ENCODE measurements at places on chromosomes 7 and 10.

DNA sequence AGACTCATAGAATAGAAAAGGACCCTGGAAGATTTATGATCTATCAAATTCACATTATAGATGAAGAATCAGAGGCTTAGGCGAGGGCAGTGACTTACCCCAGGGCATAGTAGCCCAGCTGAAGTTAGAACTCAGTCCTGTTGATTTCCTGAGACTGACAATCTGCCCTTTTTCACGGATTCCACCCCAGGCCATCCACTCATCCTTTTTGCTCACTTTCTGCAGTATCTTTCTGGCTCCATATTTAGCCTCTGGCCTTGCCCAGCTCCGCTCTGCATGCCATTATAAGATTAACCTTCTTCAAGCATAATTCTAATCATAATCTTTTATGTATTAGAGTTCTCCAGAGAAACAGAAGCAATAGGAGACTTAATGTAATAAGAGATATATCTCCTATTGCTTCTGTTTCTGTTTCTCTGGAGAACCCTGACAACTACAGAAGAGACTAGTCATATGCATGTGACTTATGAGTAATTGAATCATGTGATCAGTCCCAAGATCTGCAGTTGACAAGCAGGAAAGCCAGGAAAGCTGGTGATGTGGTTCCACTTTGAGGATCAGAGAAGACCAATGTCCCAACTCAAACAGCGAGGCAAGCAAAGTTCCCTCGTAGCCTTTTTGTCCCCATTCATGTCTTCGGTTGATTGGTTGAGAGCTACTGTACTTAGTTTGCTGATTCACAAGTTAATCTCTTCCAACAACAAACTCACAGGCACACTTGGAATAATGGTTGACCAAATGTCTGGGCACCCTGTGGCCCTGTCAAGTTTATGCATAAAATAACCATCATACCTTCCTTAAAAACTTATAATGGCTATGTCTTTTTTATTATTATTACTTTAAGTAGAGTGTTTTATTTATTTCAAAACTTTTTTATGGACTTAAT lies 412.1 kb downstream of the SUGCT start:
- no peak for DNase-seq

DNA sequence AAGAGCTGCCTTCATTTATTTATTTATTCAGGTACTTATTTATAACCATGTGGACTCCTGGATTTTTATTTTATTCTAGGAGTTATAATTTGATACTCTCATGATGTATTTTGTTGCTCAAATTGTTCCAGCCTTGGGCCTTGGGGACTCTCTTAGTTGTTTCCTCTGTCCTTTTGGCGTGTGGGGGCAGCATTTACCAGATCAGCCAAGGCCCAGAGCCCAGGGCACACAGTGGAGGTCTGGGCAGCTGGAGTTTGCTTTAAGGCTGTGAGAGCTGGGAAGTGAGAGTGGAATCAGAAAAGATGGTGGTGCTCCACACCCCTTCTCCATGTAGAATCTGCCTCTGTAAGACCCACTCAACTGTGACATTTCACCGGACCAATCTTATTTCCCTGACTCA lies 398.9 kb downstream of the RPS24 start:
- no peak for DNase-seq

DNA sequence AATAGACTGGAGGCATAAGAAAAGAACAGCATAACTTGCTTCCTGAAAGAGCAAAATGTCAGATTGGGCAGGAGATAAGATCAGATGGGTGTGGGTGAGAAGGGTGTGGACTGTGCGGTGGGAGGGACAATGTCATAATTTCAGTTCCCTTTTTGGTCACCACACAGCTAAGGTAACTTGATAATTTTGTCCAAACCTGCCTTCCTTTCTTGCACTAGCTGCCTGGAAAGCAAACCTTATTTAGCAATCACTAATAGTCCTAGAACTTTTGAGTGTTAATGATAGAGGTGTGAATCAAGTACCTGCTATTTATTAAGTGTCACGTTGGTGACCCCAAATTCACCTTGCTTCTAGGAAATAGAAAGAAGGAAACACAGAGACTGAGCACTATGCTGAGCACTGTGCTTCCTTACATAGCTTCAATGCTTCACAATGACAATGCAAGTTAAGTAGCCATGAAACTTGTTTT lies 72.4 kb upstream of the SP4 start:
- no peak for DNase-seq

DNA sequence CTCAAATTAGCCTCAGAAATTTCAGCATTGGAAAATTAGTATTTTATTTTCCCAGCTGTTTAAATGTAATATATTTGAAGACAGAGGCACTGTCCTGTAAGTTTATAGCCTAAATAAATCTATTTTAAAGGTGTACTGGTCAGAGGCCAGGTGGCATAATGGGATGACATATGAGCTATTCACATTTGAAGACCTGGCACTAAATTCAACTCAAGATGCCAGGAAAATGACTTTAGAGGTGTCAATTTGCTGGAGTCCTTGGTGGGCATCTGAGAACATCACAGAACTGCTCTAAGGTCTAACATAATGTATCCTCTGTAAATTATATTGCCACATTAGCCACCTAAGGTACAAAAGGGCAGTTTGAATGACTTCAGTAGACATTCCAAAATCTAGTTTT lies 348.9 kb upstream of the BMPER start:
- DNase-seq = no peak

DNA sequence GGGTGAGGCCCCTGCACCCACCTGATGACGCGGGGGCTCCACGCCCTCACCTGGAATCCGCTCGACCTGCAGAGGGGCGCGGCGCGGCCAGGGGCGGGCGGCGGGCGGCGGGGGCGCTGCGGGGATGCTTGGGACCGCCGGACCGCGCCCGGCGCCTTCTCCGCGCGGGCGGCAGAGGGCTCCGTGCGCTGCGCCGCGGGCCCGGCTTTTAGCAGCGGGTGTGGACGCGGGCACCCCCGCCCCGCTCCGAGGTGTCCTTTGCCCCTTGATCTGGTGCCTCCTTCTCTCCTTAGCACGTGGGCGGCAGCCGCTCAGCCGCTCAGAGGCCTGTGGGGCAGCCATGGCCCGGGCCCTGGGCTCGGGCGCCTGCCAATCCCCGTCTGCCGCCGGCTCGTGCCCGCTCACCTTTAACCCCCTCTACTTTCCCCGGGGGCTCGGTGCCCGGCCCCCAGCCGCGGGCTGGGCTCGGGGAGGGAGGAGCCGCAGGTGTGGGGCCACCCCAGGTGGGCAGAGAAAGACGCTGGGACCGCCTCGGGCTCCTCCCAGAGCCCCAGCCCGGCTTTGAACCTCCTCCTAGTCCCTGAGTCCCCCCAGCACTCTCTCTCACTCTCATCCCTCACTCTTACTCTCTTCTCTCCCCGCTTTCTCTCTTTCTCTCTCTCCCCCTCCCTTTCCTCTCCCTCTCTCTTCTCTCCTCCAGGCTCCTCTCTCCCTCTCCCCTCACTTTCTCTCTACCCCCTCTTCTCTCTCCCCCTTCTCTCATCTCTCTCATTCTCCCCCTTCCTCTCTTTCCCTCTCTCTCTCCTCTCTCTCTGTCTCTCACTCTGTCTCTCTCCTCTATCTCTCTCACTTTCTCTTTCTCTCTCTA lies 19.7 kb upstream of the VPS37D start:
- no peak for DNase-seq

GRCh38 chr7:150797661-150798060 lies 2.5 kb downstream of the TMEM176B start:
- no peak for DNase-seq

GRCh38 chr7:17506095-17506494 lies 207.6 kb downstream of the AHR start:
- DNase-seq = no peak

DNA sequence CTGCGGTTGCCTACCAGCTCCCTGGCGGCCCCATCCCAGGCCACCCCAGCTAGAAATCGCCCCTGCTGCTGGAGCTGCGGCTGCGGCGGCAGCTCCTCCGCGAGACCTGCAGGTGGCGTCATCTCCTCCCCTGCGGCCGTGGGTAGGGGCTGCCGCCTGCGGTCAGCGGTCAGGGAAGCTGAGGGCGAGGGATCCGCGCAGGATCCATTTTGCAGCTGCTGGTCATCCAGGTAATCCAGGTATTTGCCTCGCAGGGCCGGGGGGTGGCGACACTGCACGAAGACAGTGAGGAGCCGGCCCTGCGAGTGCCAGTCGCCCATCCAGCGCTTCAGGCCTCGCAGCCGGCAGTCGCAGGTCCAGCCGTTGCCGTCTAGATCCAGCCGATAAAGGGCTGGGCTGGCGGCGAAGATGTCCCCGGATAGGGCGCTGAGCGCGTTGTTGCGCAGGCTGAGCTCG lies 1.5 kb downstream of the TRIL start:
- peak; percentile 11 for DNase-seq

DNA sequence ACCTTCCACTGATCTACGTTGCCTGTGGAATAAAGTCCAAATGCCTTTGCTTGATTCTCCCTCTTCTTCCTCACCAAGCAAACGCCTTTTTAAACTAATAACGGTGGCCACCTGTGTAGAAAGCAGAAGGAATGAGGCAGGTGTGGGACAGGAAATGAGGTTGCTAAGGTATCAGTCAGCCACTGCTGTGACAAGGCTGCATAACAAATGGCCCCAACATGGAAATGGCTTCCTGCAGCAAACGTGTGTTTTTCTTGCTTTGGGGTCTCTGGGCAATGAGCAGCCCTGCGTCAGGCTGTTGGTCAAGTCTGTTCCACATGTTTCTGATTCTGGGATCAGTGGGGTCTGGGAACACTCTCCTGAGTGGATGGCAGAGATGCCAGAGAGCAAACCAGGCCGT lies 56.0 kb upstream of the EN2 start:
- no peak for DNase-seq

DNA sequence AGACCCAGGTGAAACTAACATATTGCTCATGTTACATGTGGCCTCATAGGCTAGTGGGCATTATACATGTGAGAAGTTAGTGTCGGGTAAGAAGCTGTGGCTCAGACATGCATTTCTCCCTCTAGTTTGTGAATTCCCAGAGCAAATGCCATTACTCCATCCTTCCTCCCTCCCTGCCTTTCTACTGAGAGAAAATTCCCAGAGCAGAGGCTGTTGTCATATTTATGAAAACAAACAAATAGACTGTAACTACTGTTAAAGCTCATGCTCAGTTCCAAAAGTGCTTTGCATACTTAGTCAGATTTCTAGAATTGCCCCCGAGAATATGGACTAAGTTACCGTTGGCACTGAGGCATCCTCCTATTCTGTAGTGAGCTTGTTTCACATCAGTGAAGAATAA lies 29.0 kb downstream of the ZNRF2 start:
- no peak for DNase-seq

- no peak for DNase-seq
These were observed 59.3 kb upstream of the IL6 start for GRCh38 chr7:22667562-22668239.

DNA sequence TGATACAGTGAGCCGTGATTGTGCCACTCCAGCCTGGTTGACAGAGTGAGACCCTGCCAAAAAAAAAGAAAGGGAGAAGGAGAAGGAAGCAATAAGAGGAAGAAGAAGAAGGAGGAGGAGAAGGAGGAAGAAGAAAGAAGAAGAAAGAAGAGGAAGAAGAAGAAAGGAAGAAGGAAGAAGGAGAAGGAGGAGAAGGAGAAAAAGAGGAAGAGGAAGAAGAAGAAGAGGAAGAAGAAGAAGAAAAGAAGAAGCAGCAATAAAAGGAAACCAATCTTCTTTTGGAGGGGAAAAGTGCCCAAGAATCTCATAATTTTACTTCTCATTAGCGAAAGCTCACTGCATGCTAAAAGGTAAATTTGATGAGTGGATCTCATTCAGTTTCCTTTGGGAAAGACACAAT lies 85.7 kb upstream of the GLCCI1 start:
- DNase-seq = no peak

DNA sequence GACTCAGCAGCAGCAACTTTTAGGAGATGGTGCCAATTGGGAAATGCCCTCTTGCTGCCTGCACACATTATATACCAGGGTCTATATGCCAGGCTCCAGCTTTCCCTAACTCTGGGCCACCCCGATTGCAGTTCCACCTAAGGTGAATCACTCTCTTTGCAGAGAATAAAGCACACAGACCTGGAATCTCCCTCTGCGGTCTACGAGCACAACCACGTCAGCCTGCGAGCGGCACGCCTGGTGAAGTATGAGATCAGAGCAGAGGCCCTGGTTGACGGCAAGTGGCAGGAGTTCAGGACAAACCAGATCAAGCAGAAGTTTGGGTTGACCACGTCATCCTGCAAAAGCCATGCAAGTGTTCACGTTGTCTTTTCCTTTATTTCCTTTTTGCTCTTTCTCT lies 38.2 kb upstream of the PLEKHA1 start:
- no peak for DNase-seq

DNA sequence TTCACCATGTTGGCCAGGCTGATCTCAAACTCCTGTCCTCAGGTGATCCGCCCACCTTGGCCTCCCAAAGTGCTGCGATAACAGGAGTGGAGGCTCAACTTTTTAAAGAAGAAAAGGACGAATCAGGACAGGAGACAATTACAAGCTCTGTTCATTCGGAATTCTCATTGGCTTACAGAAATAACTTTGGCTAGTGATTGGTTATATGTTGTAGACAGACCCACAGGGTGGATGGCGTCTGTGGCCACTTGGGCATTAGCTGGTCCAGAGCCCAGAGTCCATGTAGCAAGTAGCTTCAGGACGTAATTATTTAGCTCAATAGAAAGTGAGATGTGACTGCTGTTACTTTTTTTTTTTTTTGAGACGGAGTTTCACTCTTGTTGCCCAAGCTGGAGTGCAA lies 160.5 kb upstream of the TNRC18 start:
- no peak for DNase-seq

- DNase-seq = no peak
These were observed 119.9 kb downstream of the MBL2 start for GRCh38 chr10:52652431-52653262.

GRCh38 chr10:96585736-96586418 lies 935 bp downstream of the TM9SF3 start:
- DNase-seq = no peak

- DNase-seq = peak; percentile 74
These were observed at the start of gene CCNY for GRCh38 chr10:35336084-35336831. TSS of gene CCNY (plus strand) at chr10:35336509. CDS start at chr10:35337054, 545 bp downstream.

DNA sequence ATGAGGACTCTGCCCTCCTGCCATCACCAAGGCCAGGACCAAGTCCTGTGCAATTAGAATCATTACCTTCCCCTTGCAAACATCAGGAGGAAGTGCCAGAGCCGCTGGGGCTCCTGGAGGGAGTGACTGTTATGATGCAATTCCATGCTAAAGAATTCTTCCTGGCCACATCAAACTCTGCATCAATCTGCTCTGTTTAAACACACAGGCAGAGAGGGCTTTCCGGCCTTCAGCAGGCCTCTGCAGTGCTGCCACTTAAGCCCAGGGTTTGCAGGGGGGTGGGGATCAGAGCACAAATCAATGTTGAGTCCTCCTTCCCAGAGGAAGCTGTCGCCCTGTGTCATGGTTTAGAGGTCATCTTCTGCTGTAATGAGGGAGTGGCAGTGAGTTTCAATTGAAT lies 58.1 kb downstream of the CTBP2 start:
- DNase-seq = no peak

DNA sequence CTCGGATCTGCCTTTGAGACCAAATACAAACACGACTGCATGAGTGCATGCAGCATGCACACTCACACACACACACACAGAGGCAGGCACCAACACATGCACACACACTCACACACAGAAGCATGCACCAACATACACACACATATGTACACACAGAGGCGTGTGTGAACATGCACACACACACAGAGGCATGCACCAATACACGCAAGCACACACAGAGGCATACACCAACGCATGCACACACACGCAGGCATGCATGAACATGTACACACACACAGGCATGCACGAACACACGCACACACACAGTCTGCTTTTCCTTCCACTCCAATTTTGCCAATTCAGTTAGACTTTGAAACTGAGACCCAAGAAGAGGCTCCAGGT lies 67.3 kb upstream of the COL13A1 start:
- DNase-seq = no peak

Data from stimulated activated CD8-positive, alpha-beta memory T cell treated with anti-CD3 and anti-CD28 coated beads, Interleukin-2, amount 100 ng/mL, for 48 hours (primary cell).